LHCN-M2 (cell line): ENCODE measurements at places on chromosomes 5 and 9.
A peak's percentile ranks its signal among the peaks of the same experiment; 100 is the strongest.

DNA sequence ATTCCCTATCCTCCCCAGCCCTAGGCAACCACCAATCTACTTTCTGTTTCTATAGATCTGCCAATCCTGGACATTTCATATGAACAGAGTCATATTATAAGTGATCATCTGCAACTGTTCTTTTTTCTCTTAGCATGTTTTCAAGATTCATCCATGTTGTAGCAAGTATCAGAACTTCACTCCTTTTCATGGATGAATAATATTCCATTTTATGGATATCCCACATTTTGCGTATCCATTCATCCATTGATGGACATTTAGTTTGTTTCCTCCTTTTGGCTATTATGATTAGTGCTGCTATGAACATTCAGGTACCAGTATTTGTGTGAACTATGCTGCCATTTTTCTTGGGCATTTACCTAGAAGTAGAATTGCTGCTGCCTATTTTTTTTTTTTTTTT is 51.3 kb upstream of the HAND1 start:
- DNase-seq: no peak

DNA sequence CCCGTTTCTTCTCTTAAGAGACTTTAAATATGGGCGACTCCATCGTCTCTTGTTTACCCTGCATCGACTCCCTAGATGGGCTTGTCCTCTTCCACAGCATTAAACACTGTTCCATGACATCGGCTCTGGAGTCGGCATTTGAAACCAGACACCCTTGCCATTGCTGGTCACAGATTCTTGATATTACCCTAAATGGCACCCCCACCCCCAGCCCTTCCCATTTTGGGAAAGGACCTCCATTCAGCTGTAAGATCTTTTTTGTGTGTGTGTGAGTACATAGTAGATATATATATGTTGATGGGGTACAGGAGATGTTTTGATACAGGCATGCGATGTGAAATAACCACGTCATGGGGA is 51.1 kb upstream of the SH3PXD2B start:
- no peak for DNase-seq

DNA sequence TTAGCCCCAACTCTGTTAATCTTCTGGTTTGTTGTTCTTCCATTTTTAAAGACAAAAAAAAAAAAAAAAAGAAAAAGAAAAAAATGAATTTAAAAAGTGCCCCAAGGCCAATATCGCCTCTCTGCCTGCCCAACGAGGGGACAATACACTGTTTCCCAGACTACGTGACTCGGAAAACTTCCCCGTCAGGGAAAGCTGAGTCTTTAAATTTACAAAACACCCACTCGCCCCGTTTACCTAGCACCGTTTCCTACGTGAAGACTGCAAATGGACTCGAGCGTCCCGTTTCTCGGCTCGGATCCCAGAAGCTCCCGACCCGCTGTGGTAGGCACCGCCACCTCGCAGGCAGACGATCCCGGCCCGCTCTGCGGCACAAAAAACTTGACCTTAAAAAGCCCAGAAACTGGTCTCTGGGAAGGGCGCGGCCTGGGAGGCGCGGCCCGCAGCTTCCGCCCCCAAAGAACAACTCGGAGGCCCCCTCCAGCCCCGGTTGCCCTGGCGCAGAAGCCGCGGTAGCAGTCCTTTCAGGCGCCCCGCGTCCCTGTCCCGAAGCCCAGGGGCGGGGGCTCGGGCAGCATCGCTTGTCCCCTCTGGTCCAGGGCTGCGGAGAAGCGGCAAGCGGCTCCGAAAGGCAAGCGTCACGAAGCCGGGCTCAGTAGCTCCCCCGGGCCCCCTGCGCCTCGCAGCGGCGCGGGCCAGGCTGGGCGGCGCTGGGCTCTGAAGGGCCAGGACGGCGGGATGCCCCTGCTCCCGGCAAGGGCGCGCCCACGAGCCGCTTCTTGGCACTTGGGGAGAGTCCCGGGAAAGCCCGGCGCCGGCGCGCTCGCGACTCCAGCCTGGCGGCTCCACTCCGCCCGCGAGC is at the start of gene GCNT4:
Gene GCNT4 (minus strand): TSS at position 367 of the 862 bp plus-strand sequence. CDS start 22,521 bp downstream, outside the sequence.
- peak; percentile 40 for DNase-seq

GRCh38 chr9:137146527-137146918 is 7.6 kb downstream of the GRIN1 start:
- no peak for DNase-seq

DNA sequence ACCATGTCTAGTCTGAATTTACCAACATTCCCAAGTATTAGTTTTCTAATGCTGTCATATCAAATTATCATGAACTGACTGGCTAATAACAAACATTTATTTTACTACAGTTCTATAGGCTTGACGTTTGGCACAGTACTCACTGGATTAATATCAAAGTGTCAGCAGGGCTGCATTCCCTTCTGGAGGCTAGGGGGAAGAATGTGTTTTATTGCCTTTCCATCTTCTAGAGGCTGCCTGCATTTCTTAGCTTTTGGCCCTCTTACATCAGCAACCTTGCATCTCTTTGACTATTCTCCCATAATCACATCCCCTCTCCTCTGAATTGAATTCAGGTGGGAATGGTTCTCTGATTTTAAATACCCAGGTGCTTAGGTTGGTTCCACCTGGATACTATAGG is 84.7 kb downstream of the EDIL3 start:
- no peak for DNase-seq

- no peak for DNase-seq
Measured at GRCh38 chr9:92934321-92934720, 13.0 kb upstream of the FGD3 start.

DNA sequence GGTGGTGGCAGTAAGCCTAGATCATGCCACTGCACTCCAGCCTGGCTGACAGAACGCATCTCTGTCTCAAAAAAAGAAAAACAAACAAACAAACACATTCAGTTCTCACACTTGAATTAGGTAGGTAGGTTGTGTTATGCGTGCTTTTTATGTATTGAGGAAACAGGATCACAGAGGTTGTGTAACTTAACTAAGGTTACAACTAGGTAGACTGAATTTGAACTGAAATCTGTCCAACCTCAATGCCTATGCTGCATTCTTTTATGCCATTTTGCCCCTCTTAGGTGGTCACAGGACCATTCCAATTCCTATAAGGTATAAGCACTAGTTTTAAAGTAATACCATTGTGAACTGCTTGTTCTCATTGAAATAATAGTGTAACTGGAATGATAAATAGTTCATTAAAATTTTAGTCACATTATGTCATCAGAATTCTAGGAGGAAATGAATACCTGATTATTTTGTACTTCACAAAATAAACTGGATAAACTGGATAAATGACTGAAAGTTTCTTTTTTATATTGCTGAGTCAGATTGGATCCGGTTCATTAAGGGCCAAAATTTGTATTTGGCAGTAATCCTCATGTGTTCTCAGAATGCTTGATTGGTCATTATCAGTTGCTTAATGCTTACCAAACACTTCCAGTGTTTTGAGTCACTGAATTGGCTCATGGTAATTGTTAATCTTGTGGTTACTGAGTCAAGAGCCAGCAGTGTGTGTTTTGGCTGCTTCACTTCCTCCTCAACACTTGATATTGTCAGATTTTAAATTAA is 7.1 kb downstream of the UBAP1 start:
- DNase-seq: peak; percentile 93

- DNase-seq: peak; percentile 76
Measured at GRCh38 chr5:117682416-117682815, 1107.8 kb upstream of the SEMA6A start.

DNA sequence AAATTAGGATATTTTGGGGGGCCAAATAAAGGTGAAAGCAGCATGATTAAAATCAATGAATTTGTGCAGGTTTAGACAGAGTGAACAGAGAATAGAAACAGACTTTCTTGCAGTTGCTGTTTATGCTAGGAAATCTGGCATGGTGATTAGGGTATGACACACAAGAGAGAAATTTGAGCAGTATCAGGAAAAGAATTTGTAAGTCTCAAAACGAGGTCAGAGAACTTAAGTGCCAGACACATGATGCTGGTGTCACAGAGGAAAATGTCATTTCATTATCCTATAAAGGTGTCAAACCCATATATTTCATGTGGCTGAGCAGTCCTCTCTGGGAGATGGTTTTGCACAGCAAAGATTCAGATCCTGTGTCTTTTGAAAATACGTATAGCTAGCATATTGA is 15.7 kb downstream of the LVRN start:
- peak; percentile 71 for DNase-seq

DNA sequence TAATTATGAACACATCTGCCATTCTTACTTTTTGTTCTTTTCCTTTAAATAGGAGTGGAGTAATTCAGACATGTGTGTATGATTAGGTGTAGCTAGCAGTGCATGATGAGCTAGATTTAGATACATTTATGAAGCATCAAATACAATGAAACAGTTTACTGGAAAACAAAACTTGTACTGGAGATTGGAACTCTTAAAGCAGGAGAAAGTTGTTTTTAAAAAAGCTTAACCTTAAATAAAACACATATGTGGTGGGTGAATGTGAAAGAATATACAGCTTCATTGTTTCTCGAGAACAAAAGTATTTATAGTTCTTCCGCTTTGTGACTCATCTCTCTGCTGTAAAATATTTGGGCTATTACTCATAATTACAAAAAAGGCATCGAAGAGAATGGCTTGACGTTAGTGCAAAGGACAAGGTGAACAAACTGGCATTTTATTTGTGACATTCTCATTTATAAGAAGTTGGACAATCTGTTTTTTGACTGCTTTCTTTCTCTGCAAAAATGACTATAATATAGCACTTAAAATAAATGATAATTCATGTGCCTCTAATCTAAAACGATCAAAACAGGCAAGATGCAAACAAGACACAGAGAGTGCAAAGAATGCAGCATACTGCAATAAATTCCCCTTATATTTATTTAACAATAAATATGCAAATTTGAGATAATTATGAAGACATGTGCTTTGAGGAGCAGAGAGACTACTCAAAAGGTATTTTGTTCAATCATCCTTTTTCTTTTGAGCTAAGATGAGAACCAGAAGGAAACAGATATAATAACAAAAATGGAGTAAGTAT is 478.8 kb downstream of the CETN3 start:
- DNase-seq: peak; percentile 75

DNA sequence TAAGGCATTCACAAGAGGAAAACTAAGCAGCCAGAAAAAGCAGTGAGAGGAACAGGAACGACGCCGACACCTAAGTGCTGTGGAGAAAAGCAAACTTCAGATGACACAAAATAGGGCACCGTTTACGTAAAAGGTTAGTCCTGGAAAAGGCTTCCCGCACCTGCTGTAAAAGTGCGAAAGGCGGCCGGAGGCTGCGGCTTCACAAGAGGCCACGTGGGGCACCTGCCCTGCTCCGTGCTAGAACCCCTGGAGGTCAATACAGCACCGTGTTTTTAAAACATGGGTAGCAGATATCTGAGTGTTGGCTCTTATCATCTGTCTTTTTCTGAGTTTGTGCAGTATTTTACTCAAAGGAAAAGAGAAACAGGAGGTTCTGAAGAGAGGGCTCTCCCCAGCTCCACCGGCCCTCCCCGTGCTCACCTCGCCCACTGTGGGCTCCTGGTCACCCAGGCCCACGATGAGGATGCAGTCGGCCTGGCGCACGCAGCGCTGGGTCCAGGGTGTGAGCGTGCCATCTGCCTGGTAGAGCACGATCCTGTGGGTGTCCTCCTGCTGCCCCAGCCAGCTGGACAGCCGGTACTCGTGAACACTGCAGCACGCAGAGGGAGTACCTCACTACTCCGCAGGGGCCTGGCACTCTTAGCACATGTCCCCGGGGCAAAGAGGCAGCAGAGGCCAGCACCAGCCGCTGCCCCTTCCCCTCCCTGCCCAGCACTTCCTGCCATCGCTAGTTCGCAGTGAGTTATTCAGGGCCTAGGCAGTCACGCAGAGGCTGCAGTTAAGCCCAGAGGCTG is 21.0 kb upstream of the NSMF start:
- no peak for DNase-seq

GRCh38 chr9:27676827-27677226 is 103.5 kb upstream of the C9orf72 start:
- no peak for DNase-seq

GRCh38 chr5:143318833-143319232 is 84.7 kb downstream of the NR3C1 start:
- DNase-seq: no peak
